ENCODE measurements at places on chromosomes 7 and 10.
A peak's percentile ranks its signal among the peaks of the same experiment; 100 is the strongest.

GRCh38 chr7:116439841-116440549 lies 59.5 kb upstream of the CAV2 start:
- no peak for DNase-seq

GRCh38 chr10:43024524-43024923 lies 52.3 kb upstream of the RET start:
- DNase-seq = no peak

- DNase-seq = no peak
Observed at GRCh38 chr10:29407280-29407858, 118.5 kb downstream of the LYZL1 start.

GRCh38 chr7:141585592-141586510 lies 34.6 kb downstream of the AGK start:
- peak; percentile 96 for DNase-seq

DNA sequence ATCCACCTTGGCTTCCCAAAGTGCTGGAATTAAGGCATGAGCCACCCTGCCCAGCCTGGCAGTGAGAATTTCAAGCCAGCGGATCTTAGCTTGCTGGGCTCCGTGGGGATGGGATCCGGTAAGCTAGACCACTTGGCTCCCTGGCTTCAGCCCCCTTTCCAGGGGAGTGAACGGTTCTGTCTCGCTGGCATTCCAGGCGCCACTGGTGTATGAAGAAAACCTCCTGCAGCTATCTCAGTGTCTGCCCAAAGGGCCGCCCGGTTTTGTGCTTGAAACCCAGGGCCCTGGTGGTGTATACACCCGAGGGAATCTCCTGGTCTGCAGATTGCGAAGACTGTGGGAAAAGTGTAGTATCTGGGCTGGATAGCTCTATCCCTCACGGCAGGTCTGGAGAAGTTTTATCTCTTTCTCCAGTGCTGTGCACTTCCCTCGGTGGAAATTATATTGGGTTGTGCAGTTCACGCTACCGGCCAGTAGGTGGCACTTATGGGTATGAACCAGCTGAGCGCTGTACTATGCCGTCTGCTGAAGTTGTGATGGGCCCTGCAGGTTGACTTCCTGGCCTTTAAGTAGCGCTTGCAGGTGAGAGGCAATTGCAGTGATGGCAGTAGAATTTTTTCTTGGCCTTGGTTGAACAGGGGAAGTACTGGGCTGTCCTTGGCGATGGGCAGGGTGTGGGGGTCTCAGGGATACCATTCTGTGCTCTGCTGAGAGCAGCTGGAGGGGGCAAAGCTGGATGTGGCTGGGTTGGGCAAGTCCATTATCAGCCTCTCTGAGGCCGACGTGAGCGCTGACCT lies 138.0 kb upstream of the MTPN start:
- peak; percentile 43 for DNase-seq

DNA sequence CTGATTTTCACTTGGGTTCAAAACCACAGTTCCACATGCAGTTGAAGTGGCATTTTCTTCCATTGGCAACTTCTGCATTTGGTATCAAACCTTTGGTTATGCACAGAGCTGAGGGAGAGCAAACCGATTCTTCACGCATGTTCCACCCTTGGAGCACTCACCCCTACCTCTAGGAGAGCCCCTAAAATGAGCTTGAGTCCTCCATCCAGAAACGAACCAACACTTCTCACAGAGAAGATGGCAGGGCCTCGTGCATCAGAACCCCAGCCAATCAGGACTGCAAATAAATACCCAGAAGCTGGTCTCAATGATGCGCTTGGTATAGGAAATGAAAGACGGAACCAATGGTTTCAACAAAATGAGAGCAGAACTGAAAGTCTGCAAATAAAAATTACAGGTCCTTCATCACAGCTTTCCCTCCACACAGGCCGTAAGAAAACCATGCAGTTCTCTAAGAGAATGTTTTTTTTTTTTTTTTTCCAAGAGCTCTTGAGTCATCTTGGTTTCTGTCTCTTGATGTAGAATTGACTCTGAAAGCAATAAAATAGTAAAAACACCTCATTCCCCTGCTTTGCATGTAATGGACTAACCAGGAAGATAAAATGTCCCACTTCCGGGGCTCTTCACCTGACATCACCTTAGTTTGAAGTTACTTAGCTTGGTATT lies 23.9 kb downstream of the KLF6 start:
- DNase-seq = peak; percentile 59

DNA sequence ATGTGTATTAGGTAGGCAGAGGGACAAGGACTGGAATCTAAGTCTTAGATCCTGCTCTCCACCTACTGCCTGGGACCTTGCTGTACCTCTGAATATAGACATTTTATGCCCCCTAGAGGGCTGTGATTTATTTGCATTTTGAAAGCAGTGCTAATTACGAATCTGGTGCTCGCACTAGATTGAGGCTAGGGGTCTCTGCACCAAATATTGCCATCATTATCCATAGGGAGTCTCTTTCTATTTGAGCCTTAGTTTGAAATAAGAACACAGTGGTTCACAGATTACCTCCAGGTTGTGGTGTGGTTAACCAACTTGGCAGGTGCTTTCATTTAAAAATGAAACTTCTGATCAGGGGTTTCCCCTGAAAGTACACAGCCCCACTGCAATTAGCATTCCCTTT lies 41.8 kb downstream of the CNNM1 start:
- peak; percentile 75 for DNase-seq

- no peak for DNase-seq
Observed at GRCh38 chr10:131127610-131128009, 183.9 kb downstream of the TCERG1L start.

- no peak for DNase-seq
Observed at GRCh38 chr7:155862123-155862892, 50.0 kb upstream of the SHH start.

GRCh38 chr10:132994185-132994796 lies 51.9 kb upstream of the CFAP46 start:
- peak; percentile 24 for DNase-seq

DNA sequence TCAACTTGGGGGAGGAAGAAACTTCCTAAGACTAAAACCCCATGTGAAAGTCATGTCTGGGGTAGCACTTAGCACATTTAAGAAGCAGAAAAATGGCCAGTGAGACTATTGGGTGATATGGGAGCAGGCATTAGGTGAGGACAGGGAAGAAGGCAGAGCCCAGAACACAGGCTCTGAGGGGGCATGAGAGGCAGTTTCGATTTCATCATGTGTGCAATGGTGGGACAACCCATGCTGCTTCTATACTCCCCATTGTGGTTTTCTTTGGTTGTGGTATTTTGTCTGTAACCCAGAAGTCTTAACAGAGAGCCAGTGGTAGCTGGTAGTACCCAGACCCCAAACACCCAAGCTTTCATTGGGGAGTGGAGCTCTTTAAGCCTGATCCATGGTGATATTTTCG lies 752.0 kb downstream of the GRID1 start:
- no peak for DNase-seq

- DNase-seq = no peak
Observed at GRCh38 chr7:44767912-44768627, 19.4 kb downstream of the ZMIZ2 start.

GRCh38 chr7:47145982-47146381 lies 435.9 kb downstream of the TNS3 start:
- DNase-seq = no peak

GRCh38 chr10:122419016-122419415 lies 35.4 kb upstream of the ARMS2 start:
- no peak for DNase-seq

GRCh38 chr10:124739119-124739921 lies 4.9 kb downstream of the FAM53B start:
- DNase-seq = no peak

DNA sequence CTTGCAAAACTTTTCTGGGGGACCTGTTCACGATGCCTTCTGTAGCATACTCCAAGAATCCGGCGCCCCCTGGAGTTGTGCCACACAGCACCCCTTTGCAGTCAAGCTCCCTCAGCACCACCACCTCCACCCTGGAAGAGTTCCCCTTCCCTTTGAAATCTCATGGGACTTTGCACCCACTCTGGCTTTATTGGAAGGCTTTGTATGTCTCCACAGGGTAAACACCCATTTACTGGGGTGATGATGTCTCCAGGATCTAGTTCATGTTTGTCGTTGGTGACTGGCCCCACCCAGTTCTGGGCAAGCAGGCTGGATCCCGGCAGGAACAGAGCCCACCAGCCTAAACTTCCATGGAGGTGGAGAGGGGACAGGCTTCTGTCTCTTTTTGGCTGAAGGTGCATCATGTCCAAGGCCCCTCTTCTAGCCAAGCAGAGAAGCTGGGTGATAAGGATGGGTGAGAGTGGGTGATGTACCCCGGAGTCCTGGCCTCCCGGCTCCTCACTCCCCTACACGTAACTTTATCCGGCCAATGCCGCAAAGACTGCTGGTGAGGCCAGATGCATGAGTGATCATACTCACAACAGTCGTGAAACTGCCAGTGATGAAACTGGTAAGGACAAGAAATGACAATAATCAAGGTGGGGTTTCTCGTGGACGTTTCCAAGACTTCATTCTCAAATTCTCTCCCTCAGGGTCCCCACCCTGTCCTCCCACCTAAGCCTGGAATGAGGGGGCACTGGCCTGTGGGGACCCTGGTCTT lies 695 bp upstream of the CLDN4 start:
- no peak for DNase-seq

- peak; percentile 6 for DNase-seq
Observed at GRCh38 chr7:70762696-70763095, 369.2 kb upstream of the GALNT17 start.

DNA sequence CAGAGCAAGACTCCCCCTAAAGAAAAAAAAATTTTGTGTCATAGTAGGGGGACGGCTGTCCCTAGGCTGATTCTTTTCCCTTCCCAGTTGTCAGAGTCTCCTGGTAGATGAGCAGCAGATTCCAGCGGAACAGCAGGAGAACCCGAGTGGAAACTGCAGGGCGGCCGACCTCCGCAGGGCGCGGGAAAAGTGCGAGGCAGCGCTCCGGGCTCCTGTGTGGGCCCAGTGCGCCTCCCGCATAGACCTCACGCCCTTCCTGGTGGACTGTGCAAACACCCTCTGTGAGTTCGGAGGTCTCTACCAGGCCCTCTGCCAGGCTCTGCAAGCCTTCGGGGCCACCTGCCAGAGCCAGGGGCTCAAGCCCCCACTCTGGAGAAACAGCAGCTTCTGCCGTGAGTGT lies 46.0 kb downstream of the ZAN start:
- DNase-seq = no peak

DNA sequence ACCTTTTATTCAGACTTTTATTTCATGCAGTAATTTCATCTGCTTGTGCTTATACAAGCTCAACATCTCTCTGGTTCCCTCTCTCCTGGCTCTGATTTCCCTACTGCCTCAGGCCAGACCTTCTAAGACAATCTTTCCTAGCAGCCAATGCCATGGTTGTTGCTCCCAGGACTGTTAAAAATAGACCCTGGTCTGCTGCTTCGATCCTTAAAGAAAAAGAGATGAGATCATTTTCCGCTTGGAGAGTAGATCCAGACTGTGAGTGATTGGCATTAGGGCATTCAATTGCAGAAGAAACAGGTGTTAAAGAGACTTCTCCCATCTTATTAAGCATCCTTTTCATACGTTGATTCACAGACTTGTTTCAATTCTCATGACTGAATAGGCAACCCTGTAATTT lies 68.4 kb upstream of the ITGB1 start:
- no peak for DNase-seq

DNA sequence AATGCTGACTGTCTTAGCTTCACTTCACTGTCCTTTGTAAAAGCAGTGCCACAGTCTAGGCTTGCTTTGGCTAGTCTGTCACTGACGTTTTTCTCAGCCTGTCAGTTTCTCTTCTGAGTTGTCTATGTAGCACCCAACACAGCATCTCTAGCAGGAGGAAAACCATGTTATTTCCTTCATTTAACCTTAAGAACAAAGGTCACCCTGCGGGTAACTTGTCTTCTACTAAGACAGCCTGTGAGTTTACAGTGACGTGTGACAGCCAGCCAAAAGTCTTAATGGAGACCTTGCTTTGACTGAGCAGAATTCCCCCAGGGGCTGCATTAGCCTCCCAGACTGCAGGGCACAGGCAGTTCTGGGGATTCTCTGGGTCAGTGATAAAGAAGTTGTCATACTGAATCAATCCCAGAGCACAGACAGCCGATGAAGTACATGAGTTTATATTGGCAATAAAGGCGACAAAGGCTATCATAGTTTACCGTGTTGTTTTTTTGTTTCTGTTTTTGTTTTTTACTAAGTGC lies 296.0 kb upstream of the KIAA1217 start:
- DNase-seq = no peak

- DNase-seq = no peak
Observed at GRCh38 chr10:89092981-89093380, 102.4 kb downstream of the FAS start.

DNA sequence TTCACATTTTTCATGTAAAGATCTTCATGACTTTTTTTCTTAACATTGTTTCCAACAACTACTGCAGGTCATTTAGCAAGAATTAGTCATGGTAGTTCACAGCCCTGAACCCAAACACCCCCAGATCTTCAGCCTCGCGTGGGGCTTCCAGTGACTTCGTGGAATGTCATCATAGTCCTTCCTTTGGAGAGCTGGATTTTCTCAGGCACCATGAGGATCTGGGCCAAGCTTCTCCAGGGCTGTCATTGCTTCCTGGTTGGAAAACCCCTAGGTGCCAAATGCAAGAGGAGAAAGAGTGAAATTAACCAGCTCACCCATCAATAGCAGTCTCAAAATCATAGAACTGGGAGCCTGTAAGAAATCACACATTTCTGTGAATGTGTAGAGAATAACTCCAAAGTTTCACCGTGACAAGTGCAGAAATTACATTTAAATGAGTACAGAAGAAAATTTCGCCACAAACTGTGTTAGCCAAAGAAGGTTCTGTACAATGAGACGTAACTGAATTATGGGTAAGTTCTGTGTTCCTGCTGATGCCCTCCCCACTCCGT lies 175.4 kb downstream of the CELF2 start:
- no peak for DNase-seq

DNA sequence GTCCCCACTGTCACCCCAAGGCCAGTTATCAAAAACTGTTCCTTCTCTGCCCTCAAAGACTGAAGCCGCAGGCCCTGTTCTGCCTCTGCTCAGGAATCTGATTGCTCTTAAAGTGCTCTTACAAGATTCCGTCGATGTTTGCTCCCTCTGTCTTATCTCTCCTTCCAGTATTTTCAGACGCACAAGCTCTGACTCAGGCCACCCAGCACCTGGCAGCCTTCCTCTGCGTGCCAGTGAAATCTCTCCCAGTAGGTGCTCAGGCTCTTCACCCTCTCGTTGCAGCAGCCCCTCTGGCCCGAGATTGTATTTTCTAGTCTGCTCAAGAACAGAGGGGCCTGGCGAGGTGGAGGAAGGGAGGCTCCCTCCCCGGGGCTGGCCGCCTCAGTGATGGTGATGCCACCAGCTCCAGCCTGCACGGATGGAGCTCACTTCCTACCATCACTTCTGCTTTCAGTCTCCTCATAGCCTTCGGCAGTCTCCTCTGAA lies 276.2 kb downstream of the USP6NL start:
- no peak for DNase-seq
